ENCODE measurements at places on chromosomes 3 and 15.

DNA sequence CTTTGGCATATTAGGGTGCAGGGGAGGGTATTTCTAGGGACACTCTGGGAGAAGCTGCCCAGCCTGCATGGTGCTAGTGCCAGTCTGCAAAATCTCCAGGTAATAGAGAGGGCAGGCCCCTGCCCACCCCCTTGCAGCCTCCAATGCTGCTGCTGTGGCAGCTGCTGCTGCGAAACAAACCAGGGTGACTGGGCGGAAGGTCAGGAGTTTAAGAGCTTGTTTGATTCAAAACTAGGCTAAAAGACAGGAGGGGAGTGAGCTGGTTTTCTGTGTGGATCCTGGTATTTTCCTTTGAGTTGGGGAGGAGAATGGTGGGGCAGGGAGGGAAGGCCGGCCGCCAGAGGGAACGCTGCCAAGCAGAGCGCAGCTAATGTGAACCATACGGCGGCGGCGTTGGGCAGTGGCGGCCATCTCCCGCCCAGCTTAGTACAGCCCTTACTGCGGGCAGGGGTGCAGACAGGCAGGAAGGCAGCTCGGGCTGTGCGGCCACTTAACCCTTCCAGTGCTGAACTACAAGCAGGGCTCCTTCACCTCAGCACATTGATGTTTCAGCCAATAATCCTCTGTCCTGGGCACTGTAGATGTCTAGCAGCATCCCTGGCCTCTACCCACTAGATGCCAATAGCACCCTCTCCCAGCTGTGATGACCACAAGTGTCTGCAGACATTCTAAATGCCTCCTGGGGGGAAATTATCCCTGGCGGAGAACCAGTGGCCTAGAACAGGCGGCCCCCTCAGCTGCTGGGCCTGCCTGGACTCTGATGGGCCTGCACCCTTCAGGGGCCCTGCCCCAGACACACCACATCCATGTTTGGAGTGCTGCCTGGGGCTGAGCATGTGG, 125.7 kb downstream of the EEFSEC start:
- DNase-seq, result no peak

DNA sequence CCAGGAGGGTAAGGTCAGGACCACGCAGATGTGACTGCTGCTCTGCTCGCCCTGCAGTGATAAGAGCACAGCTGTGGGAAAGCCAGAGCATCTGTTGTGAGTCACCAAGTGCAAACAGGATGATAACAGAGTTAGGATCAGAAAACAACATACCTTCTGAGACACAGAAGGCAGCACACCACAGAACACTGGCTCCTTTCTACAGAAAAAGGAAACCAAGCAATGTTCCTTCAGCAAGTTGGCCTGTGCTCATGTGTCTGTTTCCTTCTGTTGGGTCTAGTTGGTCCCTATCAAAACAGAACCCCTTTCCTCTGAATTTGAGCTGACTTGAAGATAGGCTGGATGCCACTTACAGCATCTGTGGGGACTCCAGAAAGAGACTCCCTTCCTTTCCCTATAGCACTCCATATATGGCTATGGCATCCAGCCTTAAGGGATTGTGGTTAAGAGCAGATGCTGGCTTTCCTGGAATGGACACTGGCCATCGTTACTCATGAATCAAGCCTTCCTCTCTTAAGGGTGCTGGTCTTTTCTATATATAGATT, 440.7 kb upstream of the THBS1 start:
- no peak for DNase-seq

GRCh38 chr3:129313415-129313664, 34.7 kb downstream of the HMCES start:
- DNase-seq, result no peak

GRCh38 chr15:31255732-31256377, 70.8 kb upstream of the KLF13 start:
- no peak for DNase-seq

- no peak for DNase-seq
These were observed 15.7 kb upstream of the ZXDC start for GRCh38 chr3:126491221-126492013.

- DNase-seq, result no peak
These were observed 35.4 kb downstream of the LIPC start for GRCh38 chr15:58467121-58467721.

GRCh38 chr3:164620423-164620822, 457.9 kb downstream of the SI start:
- no peak for DNase-seq

DNA sequence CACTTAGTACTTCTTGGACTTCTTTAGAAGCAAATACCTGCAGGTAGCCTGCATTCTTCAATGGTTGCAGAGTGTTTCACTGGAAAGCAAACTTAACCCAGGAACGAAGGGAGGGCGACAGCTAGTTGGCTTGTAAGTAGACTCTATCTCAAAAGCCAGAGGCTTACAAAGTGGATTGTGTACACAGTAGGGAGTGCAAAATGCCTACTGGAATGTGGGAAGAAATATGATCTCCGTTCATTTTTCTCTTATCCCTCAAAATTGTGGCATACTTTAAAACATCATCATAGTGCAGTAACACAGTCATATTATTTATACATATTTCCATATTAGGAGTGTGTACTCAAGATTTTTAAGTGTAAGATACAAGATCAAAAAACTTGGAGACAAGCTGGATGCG, 155.7 kb downstream of the LIPC start:
- DNase-seq, result no peak

- DNase-seq, result peak; percentile 55
These were observed 48.6 kb downstream of the SLC12A8 start for GRCh38 chr3:125163739-125164601.

GRCh38 chr15:80619680-80620079, 75.4 kb upstream of the ABHD17C start:
- DNase-seq, result no peak

- no peak for DNase-seq
These were observed 93.8 kb upstream of the SLC4A7 start for GRCh38 chr3:27578032-27578431.

DNA sequence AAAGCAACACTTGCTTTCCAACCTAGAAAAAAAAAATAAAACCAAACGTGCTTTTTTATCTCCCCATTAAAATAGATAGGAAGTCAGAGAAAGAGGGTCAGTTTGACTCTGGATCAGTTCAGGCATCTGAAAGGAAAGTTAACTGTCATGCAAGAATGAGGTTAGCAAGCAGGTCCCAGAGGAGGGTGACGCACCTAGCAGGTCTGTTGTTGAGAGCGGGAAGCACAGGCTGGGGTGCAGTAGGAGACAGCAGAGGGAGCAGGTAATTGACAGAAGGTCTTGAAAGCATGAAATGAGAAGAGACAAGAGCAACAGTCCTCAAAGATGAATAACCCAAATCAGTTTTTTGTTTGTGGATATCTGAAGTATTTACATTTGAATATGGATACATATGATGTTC, 82.5 kb downstream of the ANO10 start:
- no peak for DNase-seq
